Stimulated activated CD4-positive, alpha-beta T cell treated with anti-CD3 and anti-CD28 coated beads, Interleukin-15, amount 100 ng/mL, for 48 hours (primary cell): ENCODE measurements at places on chromosomes 16 and 17.
A peak's percentile ranks its signal among the peaks of the same experiment; 100 is the strongest.

DNA sequence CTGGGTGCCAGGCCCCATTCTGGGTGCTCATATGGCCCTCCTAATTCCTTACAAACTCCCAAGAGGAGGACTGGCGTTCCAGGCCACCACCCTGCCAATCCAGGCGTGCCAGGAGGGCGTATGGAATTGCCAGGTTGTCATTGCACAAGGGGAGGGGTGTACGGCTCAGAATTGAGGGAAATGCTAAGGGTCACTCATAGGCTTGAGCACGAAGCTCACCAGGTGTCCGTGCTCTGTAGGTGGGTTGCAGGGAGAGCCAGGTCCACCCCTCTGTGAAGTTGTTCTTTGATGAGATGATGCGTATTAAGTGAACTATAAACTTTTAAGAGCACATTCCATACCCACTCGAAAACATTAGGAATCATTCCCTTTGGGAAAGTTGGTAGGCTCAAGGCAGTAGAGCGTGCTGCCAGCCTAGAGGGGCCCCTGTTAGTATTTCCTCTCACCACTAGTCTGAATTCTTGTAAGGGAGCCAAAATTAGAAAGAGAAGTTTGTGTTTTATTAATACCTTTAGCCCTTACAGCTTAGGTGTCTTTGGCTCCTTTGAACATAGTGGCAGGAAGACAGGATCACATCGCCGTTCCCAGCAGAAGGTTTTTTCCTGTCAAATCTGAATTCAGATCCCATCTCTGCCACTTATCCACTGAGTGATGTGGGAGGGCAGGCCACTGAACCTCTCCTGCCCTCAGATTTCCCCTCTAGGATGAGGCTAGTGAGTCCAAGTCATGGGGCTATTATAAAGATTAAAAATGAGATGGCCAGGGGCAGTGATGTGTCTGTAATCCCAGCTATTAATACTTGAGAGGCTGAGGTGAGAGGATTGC, 38.7 kb upstream of the NFAT5 start:
- no peak for DNase-seq

DNA sequence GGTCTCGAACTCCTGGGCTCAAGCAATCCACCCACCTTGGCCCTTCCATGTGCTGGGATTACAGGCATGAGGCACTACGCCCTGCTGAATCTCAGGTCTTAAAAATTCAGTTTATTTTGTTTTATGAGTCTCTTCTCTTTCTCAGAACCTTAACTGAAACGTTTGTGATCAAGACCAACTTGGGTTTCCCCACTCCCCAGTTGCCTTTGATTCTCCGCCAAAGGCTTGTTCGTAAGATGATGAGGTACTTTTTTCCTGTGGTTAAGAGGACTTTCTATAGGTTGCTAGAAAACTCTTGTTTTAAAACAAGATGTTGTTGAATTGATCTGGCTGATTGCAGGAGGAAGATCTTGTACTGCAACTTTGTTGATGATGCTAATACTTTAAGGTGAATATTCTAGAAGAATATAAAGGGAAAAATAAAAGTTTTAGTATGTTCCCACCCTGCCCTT, 11.7 kb downstream of the ABCC1 start:
- peak; percentile 61 for DNase-seq

DNA sequence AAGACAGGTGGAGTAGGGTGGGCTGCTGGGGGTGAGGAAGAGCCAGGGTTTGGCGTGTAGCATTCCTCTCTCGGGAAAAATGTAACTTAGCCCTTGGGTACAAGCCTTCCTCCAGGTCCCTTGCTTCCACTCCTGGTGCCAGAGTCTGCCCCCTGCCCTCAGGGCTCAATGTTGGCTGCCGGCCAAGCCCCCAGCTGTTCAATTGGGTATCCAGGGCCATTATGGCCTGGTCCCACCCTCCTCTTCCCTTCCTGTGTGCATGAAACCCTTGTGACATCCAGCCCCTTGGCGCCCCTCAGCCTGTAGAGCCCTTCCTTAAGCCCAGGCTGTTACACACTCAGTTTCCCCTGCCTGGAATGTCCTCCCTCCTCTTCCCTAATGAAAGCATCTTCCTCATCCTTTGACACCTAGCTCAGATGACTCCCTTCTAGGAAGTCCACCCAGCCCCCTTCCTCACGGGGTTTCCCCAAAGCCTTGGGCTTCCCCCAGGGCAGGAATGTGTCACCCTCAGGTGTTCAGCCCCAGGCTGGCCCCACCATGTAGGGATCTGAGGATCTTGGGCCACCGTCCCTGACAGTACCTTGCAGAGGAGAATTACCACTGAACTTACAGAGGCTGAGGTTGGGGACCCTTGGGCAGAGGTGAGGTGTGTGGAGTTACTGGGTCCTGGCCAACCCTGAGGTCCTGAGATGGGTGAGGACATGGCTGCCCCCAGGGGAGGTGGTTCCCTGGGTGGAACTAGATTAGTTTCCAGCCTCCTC, 30.0 kb downstream of the B9D1 start:
- DNase-seq = no peak

GRCh38 chr16:31090540-31090939, 1.8 kb upstream of the PRSS53 start:
- no peak for DNase-seq

- peak; percentile 59 for DNase-seq
These were observed 5.6 kb upstream of the CIITA start for GRCh38 chr16:10871157-10871991.

- no peak for DNase-seq
These were observed 8.2 kb downstream of the PLCD3 start for GRCh38 chr17:45123930-45124796.

GRCh38 chr17:29021226-29021625, 15.4 kb upstream of the SEZ6 start:
- no peak for DNase-seq

DNA sequence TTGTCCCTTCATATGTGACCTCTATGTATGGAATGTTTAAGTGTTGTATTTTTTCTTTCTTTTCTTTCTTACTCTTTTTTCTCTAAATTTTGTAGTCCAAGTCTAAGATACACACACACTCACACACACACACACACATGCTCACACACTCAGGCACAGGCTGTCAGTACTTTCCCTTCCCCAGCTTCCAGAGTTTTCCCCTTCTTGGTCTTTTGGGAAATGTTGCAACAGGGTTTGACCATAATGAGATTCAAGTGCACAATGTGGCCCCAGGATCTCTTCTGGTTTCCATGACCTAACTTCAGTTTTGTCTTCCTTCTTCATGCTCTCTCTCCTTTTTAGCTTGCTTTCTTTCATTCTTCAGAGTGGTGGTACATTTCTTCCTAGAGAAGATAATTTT, 289.8 kb upstream of the FOXF1 start:
- no peak for DNase-seq

DNA sequence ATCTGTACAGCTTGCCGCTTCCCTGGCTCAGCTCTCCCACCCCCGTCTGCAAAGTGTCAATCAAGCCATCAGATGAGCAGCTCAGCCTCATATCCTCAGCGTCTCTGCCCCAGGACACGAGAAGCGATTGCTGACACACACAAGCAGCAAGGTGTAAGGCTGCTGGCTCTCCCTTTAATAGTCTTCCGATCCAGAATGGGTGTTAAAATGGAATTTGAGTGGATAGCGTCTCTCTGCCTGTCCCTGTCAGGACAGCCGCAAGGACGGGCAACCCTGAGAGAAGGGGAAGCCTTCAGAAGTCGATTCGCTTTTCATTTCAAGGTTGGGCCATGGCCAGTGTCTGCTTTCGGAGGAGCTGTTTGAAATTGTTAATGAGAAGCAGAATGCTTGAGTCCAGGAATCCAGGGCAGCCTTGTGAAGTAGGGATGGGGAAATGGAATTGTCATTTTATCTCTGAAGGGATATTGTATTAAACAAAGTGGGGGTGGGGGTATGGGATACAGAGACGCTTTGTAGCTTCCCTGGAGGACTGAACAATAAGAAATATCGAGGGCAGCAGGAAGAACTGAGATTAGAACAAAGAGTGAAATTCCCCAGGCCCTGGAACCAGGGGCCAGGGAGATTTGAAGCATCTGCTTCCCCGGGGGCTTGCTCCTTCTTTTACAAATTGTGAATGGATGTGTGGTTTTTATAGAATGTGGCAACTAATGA, 4.7 kb upstream of the PIPOX start:
- no peak for DNase-seq

- no peak for DNase-seq
These were observed 255.6 kb downstream of the HS3ST3A1 start for GRCh38 chr17:13346081-13346533.
